ENCODE measurements at places on chromosomes 4 and X.

- DNase-seq, result peak; percentile 12
These were observed 7.6 kb downstream of the SGMS2 start for GRCh38 chr4:107832275-107832807.

GRCh38 chrX:130497531-130497930 lies 95.7 kb downstream of the RBMX2 start:
- no peak for DNase-seq

GRCh38 chrX:47704736-47705135 lies 45.8 kb upstream of the UXT start:
- DNase-seq, result no peak

DNA sequence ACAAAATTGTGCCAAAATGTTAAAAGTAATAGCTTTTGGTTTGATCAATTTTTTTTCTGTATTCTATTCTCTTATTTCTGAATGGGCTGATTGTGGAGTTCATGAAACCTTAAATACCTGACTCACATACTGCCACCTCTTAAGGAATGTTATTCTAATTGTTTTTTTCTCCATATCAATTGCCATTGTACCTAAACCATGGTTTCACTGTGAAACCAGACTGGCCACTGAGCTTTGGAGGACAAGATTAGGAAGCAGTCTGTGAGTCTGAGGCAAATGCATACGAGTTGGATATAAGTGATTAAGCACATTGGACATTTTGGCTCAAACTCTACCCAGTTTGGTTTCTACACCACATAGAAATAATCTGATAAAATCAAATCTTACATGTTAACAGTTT lies 184.0 kb downstream of the IQCM start:
- DNase-seq, result no peak

DNA sequence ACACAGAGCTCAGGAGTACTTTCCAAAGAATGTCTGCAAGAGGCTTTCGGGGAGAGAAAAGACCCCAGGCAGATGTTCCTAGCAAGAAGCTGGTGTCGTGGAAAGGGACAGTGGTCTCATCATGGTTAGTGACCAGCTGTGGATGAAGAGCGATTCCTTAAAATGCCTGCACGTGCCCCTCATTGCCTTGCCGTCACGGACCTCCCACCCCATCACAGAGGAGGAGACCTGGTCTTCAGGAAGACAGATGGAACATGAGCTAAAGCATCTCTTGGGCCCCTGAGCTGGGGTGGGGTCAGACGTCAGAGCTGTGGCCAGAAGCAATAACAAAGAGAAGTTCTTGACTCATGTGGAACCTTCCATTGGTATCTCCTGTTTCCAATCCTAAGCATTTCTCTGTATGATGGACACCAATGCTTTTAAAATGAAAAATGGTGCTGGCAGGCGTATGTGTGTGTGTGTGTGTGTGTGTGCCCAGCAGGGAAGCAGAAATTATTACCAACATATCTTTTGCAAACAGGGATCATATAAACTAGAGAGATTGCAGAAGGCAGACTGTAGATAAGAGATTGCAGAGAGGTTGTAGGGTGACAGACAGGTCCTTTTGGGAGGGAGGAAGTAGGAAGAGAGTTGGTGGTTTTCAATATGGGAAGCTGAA lies 25.2 kb upstream of the ASMTL start:
- DNase-seq, result no peak

- no peak for DNase-seq
These were observed 16.1 kb downstream of the NIPAL1 start for GRCh38 chr4:48032721-48033120.

GRCh38 chr4:123398853-123399626 lies 2.4 kb downstream of the SPRY1 start:
- DNase-seq, result peak; percentile 70

DNA sequence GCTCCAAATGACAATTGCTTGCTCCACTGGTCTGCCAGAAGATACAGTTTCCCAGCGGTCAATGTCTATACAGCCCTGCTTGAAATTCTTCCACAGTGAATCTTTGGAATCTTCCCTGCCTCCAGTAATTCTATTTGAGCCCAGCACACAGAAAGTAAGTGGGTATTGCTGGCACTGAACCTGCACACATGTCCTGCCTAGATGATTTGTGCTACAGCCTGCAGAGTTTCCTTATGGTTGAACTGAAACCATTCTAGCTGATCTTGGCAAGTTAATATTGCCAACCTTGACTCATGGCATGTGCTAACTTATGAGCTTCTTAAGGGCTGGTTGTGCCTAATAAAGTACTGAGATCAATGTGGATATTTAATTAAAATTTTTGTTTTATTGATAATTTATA lies 553.8 kb upstream of the GNPDA2 start:
- DNase-seq, result no peak

DNA sequence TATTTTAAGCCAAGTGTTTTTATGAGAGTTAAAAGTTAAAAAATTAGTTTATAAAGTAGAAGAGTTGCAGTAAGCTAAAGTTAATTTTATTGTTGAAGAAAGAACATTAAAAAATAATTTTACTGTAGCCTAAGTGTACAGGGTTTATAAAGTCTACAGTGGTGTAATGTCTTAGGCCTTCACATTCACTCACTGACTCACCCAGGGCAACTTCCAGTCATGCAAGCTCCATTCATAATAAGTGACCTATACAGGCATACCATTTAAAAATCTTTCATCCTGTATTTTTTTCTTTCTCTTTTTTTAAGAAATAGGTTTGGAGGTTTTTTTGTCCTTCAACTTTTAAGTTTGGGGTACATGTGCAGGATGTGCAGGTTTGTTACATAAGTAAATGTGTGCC lies 87.9 kb upstream of the NR3C2 start:
- no peak for DNase-seq

GRCh38 chr4:48090621-48091020 lies 43.4 kb downstream of the TXK start:
- peak; percentile 58 for DNase-seq

DNA sequence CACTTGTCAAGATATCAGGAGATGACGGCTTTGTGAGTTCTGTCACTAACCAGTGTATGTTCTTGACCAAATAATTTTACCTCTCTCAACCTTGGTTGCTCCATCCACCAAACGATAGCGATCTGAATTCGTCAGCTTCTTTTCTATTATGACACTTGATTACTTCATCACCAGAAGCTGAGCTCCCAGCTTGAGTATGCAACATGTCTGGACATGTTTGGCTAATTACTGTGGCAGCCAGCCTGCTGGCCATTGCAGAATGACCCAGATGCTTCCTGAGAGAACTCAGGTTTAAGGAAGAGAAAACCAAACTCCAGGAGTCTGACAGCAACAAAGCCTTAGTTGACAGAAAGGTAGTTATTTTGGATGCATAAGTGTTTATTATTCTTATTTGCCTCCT lies 46.4 kb upstream of the PARM1 start:
- peak; percentile 85 for DNase-seq

- DNase-seq, result no peak
These were observed 33.8 kb upstream of the EGFL6 start for GRCh38 chrX:13535376-13536165.

- DNase-seq, result no peak
These were observed 23.6 kb upstream of the GPRASP1 start for GRCh38 chrX:102627640-102628039.

- peak; percentile 88 for DNase-seq
These were observed 3.1 kb downstream of the JADE1 start for GRCh38 chr4:128812442-128813235.
